Transverse colon (tissue), 4 donors: ENCODE measurements at places on chromosomes 4 and X. TPM values are rescaled to one million over a fixed set of nuclear protein-coding genes. Genes with fewer than 3 reads are reported as not detected.

DNA sequence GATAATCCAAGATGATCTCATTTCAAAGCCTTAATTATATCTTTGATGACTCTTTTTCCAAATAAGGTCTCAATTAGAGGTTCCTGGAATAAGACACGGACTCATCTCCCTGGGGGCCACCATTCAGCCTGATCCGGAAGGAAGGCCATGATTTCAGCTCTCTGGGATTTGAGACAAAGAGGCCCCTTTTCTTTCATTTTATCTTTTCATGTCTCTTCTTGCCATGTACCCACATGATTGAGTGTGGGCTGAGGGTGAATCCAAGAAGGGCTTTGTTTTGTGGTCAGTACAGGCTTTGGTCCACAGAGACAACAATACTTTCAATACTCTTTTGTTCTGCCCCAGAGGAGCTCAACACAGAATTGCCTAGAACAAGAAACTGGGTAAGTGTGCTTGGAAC is 261.2 kb downstream of the TRIML1 start:
- no peak for DNase-seq

The FAM133A gene
- not detected for total RNA-seq

The SMIM43 gene
- 0.27 TPM for total RNA-seq

GRCh38 chr4:176479767-176480166 is 160.0 kb downstream of the SPCS3 start:
- no peak for DNase-seq

The RAB40A gene
- total RNA-seq: not detected

GRCh38 chr4:120692964-120693363 is 229.6 kb downstream of the PRDM5 start:
- DNase-seq: peak; percentile 23

GRCh38 chr4:151246742-151247141 is 30.2 kb upstream of the PRSS48 start:
- DNase-seq: no peak

The BRCC3 gene
- total RNA-seq: 34.2 TPM

The SHISA3 gene
- 1.7 TPM for total RNA-seq

- DNase-seq: no peak
Measured at GRCh38 chrX:10471418-10471817, 149.0 kb downstream of the MID1 start.

DNA sequence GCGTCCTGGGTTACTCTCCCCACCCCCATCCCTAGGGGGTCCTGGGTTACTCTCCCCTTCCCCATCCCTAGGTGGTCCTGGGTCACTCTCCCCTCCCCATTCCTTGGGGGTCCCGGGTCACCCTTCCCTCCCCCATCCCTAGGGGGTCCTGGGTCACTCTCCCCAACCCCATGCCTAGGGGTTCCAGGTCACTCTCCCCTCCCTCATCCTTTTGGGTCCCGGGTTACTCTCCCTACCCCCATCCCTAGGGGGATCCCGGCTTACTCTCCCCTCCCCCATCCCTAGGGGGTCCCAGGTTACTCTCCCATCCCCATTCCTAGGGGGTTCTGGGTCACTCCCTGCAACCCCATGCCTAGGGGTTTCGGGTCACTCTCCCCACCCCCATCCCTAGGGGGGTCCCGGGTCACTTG is 1.5 kb downstream of the ASMTL start:
- DNase-seq: no peak

DNA sequence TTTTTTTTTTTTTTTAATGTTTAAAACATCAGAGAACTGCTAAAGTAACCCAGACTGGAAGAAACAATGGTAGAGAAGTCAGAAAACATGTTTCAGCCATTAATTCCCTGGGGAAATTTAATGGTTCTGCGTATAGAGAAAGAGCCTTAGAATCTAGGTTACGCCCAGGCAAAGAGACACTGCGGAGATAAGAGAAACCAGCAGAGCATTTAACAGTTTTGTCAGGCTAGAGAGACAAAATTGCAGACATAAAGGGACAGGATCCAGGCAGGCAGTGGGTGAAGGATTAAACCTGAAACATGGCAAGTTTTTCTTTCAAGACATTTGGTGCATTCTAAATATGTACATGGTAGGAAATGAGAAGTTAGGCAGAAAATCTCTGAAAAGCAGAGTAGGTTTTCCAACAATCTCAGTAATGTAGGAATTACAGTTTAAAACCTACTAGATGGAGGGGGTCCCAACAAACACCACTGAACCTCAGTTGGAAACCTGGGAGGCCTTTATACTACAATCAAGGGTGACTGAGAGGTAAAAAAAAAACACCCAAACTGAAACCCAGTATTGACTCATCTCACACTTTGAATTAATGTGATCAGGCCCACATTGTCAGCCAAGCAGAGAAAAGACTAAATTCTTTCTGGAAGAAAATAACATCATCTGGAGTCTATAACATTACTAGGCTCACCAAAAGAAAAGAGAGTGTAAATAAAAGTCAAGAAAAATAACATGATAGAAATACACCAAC is 254.2 kb upstream of the NWD2 start:
- no peak for DNase-seq

DNA sequence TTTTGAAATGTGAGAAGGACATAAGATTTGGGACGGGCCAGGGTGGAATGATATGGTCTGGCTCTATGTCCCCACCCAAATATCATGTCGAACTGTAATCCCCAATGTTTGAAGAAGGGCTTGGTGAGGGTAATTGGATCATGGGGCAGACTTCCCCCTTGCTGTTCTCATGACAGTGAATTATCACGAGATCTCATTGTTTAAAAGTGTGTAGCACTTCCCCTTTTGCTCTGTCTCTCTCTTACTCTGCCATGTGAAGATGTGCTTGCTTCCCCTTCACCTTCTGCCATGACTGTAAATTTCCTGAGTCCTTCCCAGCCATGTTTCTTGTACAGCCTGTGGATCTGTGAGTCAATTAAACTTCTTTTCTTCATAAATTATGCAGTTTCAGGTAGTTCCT is 17.5 kb downstream of the MTMR8 start:
- no peak for DNase-seq

The NDP gene
- total RNA-seq: not detected

DNA sequence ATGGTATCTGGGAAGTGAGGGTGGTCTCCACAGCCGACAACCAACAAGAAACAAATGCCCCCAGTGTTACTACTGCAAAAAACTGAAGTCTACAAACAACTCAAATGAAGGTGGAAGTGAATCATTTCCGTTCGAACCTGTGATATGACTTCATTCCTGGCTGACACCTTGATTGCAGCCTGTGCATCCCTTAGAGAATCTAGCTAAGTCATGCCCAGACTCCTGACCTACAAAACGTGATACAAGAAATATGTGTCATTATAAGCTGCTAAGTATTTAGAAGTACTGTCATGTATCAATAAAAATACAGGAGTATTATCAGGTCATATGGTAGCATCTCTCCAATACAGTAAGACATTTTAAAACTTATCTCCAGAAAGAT is 959.7 kb upstream of the LCORL start:
- DNase-seq: no peak

- no peak for DNase-seq
Measured at GRCh38 chr4:5921981-5922380, 29.1 kb upstream of the CRMP1 start.

The IL21 gene
- total RNA-seq: not detected

The SLC6A14 gene
- total RNA-seq: not detected

DNA sequence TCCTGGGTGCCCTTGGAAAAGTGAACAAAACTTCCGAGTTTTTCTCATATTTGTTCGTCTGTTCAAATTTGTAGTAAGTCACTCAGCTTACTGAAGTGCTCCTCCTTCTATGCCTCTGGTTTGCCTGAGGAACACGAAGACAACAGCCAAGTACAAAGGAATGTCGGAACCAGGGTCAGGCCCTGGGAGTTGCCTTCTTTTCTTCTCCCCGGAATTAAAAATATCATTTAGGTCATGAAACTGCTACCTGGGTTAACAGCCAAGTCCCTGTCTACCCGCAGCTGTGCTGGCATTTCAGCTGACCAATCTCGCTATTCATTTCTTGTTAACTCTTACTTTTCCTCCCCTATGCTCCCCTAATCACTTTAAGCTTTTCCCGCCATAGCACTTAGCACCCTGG is 137.6 kb upstream of the TEX13D start:
- DNase-seq: no peak

The GPR78 gene
- total RNA-seq: not detected

DNA sequence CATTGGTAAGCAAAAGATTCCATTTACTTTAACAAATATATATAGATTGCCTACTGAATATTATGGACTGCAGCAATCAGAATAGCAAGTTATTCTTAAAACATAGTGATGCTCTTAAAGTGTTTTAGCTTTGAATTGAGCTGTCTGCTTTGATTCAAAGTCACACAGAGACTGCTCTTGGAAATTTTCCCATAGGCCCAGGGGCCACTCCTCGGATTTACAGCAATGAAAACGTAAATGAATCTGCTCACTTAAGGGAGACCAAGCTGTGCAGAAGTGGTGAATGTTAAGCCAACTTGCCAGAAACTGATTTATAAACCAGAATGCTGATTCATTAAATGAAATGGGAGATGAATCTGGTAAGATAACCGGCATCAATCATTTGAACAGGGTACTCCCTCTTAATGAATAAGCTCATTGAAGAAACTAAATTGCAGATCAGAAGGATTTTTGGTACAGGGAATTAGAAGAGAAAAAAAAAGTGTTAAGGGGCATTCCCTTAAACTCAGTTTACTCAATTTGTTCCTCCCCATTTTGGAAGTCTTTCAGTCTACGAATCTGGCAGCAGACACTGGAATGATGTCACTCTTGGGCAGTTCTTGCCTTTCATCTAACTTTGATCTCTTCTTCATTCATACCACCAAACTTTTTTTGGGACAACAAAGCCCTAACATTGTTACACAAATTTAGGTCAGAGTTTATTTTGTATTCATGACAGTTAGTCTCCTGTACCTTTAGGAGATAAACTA is 363.3 kb upstream of the MAGEB2 start:
- DNase-seq: no peak

GRCh38 chr4:180560896-180561295 is 1682.3 kb upstream of the TENM3 start:
- no peak for DNase-seq

The IBSP gene
- not detected for total RNA-seq

- DNase-seq: no peak
Measured at GRCh38 chrX:39816871-39817731, 280.7 kb downstream of the BCOR start.

The ARL13A gene
- not detected for total RNA-seq

DNA sequence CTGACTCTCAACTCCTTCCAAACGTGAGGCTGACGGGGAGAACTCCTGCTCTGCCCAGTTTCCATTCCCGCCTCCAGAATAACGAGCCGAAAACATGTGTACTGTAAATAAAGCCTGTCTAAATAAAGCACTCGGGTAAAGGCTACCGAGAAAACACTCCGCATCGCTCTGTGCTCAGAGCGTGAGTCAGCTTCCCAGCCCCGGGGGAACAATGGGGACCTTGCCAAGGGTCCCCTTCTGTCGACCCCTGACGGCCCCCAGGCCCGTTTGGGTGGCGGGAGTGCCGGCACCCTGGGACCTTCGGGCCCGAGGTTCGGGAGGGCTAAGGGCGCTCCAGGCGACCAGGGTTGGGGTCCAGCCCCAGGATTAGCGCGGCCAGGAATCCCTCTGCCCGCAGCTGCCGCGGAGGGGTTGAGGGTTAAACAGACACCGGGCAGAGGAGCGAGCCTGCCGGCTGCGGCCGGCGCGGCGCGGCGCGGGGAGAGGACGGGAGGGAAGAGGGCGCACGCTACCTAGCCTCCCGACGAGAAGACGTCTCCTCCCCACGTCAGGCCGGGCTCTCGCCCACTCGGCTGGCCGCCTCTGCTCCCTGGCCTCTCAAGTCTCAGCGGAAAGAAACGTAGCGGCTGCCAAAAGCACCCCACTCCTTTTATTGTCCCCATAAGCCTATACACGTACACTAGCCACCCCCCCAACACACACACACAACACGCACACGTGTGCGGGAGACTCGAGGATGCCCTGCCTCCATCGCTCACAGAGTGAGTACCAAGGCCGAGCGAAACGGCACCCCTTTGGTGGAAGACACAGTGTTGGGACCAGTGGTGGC is 85.5 kb downstream of the BCOR start:
- peak; percentile 26 for DNase-seq

The PCDH7 gene
- 22.5 TPM for total RNA-seq

DNA sequence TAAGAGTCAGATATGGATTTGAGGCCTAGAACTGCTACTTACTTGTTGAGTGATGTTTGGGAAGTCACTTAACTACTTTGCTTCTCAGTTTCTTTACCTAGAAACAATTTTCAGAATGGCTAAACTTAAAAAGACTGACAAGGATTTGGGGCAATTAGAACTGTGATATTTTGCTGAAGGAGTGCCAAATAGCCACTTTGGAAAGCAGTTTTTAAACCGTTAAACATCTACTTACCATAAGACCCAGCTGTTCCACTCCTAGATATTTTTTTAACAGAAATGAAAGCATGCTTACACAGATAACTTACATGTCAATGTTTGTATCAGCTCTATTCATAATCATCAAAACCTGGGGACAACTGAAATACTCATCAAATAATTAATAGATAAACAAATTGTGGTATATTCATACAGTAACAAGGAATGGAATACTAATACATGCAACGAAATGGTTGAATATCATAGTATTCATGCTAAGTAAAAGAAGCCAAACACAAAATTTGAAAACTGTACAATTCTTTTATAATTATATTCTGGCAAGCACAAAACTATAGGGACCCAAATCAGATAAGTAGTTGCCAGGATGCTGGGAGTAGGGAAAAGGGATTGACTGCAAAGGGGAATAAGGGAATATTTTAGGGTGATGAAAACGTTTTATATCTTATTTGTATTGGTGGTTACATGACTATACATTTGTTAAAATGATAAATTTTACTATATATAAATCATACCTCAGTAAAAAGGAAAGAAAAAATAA is 24.0 kb downstream of the RPA4 start:
- no peak for DNase-seq

The RHOXF2B gene
- total RNA-seq: not detected

GRCh38 chr4:8828869-8829268 is 42.8 kb downstream of the HMX1 start:
- no peak for DNase-seq

The REELD1 gene
- not detected for total RNA-seq

The ARSD gene
- 65.4 TPM for total RNA-seq

DNA sequence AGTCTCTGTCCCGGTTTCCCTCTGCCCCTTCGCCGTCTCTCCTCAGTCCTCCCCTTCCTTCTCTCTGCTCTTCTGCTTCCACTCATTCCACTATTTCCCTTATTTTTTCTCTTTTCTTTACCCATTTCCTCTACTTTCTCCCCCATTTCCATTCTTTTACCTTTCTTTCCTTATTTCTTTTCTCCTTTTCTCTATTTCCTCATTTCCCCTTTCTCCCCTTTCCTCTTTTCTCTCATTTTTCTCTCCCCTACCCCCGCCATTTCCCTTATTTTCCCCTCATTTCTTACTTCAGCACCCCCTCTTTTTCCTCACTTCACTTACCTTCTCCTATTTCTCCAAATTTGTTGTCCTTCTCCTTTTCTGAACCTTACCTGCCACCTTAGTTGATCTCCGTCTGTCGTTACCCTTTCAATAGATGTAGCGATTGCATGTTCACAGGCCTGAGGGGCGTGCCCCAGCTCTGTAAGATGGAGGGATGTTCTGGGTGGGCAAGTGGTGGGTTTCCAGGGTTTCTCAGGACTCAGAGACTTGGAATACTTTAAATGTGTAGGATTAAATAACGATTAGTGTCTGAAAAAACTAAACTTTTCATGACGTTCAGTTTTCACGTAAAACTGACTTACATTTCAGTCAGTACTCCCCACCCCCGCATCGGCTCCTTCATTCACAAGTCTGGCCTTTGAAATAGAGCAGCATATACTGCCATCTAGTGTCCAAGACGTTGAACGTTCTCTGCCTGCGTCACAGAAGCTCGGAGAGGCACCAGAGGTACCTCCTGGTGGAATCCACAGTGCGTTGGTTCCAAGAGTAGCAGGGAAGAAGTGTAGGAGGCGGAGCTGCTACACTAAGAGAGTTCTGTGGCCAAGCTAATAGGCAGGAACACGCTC is 641 bp upstream of the NCBP2L start:
- peak; percentile 80 for DNase-seq

The S100G gene
- total RNA-seq: not detected
